Adrenal gland (tissue), 19 donors: ENCODE measurements at places on chromosomes 2 and 18.

DNA sequence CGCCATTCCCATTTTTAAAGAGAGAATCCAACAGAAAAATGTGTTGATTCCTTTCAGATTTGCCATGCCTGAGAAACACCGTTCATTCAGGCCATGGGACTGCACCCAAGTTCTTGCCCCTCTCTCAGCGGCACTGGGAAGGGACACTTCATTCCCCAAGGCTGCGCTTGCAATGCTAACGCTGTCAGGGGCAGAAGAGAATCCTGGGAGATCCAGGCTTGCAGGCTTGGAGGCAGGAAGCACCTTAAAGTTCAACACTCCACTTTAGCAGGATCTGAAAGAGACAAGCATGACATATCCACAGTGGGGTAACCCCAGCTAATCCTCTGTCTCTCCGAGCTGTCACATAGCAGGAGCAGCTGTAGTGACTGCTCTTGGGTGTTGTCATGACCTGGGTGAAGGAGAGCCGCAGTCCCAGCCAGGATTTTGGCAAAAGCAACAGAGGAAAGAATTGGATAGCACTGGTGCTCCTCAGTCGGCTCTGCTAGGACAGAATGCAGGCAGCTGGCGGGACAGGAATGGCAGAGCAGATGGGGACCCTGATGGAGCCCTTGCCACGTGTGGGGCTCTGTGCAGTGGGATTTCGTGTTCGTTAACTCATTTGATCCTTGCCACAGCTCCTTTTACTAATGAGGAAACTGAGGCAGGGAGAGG lies 22.0 kb upstream of the ODC1 start:
- no peak for DNase-seq

DNA sequence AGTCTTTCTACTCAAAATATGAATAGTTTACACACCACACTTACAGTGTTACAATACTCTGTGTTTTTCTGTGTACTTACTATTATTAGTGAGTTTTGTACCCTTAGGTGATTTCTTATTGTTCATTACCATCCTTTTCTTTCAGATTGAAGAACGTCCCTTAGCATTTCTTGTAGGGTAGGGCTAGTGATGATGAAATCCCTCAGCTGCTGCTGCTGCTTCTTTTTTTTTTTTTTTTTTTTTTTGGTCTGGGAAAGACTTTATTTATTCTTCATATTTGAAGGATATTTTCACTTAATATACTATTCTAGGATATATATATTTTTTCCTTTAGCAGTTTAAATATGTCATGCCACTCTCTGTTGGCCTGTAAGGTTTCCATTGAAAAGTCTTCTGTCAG lies 29.0 kb upstream of the SERPINB2 start:
- no peak for DNase-seq

- DNase-seq, result peak; percentile 78
Measured at GRCh38 chr2:8729939-8730338, 48.1 kb downstream of the ID2 start.

- no peak for DNase-seq
Measured at GRCh38 chr2:236538242-236538641, 31.4 kb upstream of the ACKR3 start.

DNA sequence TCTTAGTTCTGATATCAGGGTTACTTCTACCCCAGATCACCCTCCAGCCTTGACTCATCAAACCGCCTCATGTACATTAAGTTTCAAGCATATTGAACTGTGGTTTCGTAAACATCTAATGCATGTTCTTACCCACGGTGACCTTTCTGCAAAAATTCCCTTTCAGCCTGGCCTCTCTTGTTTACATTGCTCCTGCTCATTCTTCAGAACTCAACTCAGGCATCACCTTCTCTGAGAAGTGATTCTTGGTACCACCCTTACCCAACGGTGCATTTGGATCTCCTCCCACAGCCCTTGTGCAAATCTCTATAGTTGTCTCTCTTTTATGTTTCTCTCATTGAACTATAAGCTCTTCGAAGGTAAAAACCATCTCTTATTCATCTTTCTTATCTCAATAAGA lies 503.1 kb upstream of the PKDCC start:
- no peak for DNase-seq

DNA sequence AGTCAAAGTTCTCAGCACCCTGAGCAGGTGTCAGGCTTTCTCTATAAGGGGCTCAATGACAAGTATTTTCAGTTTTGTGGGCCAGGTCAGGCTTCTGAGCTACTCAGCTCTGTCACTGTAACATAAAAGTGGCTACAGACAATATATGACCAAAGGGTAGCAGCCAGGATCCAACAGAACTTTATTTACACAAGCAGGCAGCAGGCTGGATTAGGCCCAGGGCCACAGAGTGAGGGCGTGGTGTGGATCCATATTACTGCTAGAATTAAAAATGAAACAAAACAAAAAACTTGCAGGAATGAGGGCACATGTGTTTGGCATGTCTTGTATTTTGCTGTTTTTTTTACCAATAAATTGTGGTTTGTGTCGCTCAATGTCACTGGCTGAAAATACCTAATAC lies 143.7 kb downstream of the EIPR1 start:
- no peak for DNase-seq
